Upper lobe of left lung (tissue), 6 donors: ENCODE measurements at places on chromosomes 7 and 10. TPM values are rescaled to one million over a fixed set of nuclear protein-coding genes. Genes with fewer than 3 reads are reported as not detected.

GRCh38 chr7:133081119-133081598 is 731 bp downstream of the CHCHD3 start:
- no peaks in the 10 kb centered on the region for H3K27me3 ChIP-seq
- H3K4me3 ChIP-seq: peak overlapping the region; percentile 98
- H3K36me3 ChIP-seq: no peaks in the 10 kb centered on the region
- DNase-seq: no peak
- H3K27ac ChIP-seq: peak overlapping the region; percentile 89

GTF2IRD2 gene
- 21.4 TPM for total RNA-seq

DNA sequence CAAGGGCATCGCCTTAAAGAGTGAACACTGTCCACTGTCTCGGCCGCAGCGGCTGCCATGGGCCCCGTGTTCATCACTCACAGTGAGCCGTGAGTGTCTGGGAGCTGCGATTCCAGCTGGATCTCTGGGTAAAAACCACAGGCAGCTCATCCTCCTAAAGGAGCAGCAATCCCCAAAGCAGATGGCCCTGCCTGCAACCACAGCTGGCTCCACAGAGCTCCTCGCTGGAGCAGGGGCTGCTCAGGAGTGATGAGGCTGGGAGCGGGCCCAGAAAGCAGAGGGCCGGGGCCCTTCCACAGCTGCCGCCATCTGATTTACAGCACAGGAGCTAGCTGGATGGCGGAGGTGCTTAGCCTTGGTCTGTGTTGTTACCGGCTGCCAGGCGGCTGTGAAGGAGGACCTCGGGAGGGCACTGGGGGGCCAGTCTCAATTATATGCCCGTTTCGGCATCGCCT is 6.6 kb upstream of the TMEM184A start:
- no peaks in the 10 kb centered on the region for H3K36me3 ChIP-seq
- H3K4me1 ChIP-seq: no peaks in the 10 kb centered on the region
- DNase-seq: no peak
- no peaks in the 10 kb centered on the region for H3K27me3 ChIP-seq
- H3K27ac ChIP-seq: no peak overlapping the region
- H3K4me3 ChIP-seq: no peak overlapping the region

UMAD1 gene
- 20.9 TPM for total RNA-seq

DNA sequence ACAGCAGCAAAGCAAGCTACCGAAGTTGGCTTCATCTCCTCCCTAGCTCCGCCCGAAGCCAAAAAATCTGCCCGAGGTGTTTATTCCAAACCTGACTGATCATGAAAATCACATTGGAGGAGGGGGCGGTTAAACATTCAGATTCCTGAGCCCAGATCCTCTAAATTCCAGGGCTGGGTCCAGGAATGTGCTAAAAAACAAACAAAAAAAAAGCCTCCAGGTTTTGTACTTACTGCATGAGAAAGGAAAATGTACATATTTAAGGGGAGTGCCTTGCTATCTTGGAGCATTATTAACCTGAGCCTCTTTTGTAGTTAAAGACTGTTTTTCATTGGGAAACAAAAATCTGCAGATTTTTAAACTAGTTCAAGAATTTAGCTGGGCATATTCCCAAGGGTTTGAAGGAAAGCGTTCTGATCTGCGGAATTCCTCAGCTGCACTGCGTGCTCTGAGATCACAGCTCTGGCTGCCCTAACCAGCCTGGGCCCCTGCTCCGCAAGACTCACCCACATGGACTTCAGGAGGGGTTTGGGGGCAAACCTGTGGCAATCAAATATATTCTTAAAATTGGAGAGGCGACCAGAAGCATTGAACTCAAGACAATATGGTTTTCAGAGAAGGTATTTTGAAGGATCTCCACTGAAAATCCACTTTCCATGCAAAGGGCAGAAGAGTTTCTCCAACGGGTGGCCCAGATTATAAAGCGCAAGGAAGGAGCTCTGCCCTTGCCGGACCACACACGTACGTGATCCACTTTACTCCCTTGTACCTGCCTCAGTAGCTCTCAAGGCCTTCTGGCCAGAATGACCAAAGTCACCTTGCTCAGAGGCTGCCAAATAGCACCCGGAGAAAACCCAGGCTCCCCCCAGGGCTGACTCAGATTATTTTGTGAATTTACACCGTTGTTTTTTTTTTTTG is 10.0 kb upstream of the TNS3 start:
- H3K27ac ChIP-seq: peak overlapping the region; percentile 45
- DNase-seq: no peak
- H3K27me3 ChIP-seq: no peaks in the 10 kb centered on the region
- no peaks in the 10 kb centered on the region for H3K36me3 ChIP-seq

- no peaks in the 10 kb centered on the region for H3K4me1 ChIP-seq
- DNase-seq: no peak
- H3K27me3 ChIP-seq: no peaks in the 10 kb centered on the region
- H3K27ac ChIP-seq: no peak overlapping the region
- H3K36me3 ChIP-seq: peaks cover 10% of the 10 kb centered on the region
- H3K4me3 ChIP-seq: no peak overlapping the region
Measured at GRCh38 chr10:6240254-6240653, 37.5 kb downstream of the PFKFB3 start.

GPR26 gene
- total RNA-seq: not detected

DNA sequence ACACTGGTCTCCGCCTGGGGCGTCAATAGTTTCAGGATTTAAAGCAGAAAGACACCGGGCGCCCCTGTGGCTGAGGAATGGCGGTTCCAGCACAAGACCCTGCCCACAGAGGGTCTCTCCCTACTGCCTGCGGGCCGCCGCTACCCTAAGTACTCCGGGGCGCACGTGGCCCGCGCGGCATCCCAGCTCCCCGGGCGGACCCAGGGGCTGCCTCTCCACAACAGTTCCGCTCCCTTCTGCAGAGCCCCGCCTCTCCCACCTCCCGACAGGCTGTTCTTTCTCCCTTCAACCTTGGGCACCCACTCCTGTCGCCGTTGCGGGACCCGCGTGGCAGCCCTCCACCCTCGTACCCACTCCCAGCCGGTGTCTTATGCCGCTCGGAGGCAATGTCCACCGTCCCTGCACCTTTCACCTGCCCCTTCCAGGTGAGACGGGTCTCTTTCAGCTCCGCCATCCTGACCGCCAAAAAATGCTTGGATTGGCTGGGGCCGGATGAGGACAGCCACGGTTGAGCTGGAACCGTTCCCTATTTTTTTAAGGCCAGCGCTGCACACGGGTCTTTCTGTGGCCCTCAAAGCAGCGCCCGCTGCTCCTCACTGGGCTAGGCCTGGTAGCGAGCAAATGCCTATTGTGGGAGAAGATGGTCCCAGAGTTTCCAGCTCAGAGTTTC is 1.6 kb upstream of the NKX2-3 start:
- no peak overlapping the region for H3K27ac ChIP-seq
- DNase-seq: no peak
- H3K4me1 ChIP-seq: peaks cover 42% of the 10 kb centered on the region
- H3K4me3 ChIP-seq: no peak overlapping the region

GRCh38 chr7:86963599-86964230 is 95.7 kb downstream of the ELAPOR2 start:
- no peaks in the 10 kb centered on the region for H3K36me3 ChIP-seq
- no peaks in the 10 kb centered on the region for H3K27me3 ChIP-seq
- H3K4me1 ChIP-seq: peaks cover 4% of the 10 kb centered on the region
- no peak overlapping the region for H3K4me3 ChIP-seq
- H3K27ac ChIP-seq: no peak overlapping the region

GRCh38 chr7:100598425-100598824 is 3.7 kb upstream of the PCOLCE start:
- no peaks in the 10 kb centered on the region for H3K27me3 ChIP-seq
- no peaks in the 10 kb centered on the region for H3K36me3 ChIP-seq
- no peak for DNase-seq
- H3K27ac ChIP-seq: no peak overlapping the region
- H3K4me1 ChIP-seq: peaks cover 6% of the 10 kb centered on the region

GRCh38 chr10:125343118-125343925 is 183.0 kb upstream of the CTBP2 start:
- no peak overlapping the region for H3K4me3 ChIP-seq
- H3K4me1 ChIP-seq: no peaks in the 10 kb centered on the region
- no peaks in the 10 kb centered on the region for H3K27me3 ChIP-seq
- no peak for DNase-seq

- no peaks in the 10 kb centered on the region for H3K27me3 ChIP-seq
- no peaks in the 10 kb centered on the region for H3K36me3 ChIP-seq
- DNase-seq: no peak
- H3K4me1 ChIP-seq: peaks cover 3% of the 10 kb centered on the region
- no peak overlapping the region for H3K27ac ChIP-seq
- no peak overlapping the region for H3K4me3 ChIP-seq
Measured at GRCh38 chr7:44891372-44891771, 6.0 kb upstream of the PURB start.

FAM241B gene
- 7.4 TPM for total RNA-seq

- no peaks in the 10 kb centered on the region for H3K4me1 ChIP-seq
- H3K27ac ChIP-seq: no peak overlapping the region
- no peak for DNase-seq
- no peak overlapping the region for H3K4me3 ChIP-seq
- H3K36me3 ChIP-seq: peaks cover 69% of the 10 kb centered on the region
- H3K27me3 ChIP-seq: no peaks in the 10 kb centered on the region
Measured at GRCh38 chr7:27795977-27796376, 56.0 kb downstream of the TAX1BP1 start.

ANKRD61 gene
- 0.46 TPM for total RNA-seq

TRPV5 gene
- total RNA-seq: not detected

LMBR1 gene
- total RNA-seq: 82.7 TPM

DNA sequence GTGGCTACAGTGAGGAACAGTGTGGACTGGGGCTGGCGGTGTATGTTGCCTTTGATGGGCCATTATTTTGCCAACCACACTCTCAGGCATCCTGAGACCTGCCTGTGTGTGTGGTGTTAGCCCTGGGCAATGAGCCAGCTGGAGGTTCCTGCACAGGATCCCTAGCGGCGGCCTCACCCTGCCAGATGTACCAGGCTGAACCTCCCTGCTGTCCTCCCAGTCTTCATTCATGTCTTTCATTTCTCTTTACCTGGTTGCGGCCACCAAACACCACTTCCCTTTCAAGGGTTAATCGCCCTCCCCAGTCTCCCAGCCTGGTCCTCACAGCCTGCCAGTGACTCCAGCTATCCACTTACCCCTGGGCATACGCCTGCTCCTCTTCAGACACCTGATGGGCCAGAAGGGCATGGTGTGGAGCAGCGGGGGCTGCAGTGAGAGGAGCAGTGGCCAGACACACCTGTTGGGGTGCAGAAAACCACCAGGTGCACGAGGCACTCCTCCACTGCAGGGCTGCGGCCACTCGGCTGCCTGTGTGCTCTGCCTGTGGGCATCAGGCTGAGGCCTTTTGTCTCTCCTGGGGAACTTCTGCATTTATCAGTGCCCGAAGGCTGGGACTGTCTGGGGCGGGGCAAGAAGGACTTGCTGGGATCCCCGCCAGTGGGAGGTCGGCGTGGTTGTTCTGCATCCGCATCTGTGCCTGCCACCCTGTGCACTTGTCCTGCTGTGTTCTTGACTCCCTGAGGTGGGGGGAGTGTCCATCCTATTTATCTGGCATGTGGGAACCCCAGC is 111.6 kb downstream of the ARHGAP22 start:
- no peaks in the 10 kb centered on the region for H3K4me1 ChIP-seq
- H3K4me3 ChIP-seq: no peak overlapping the region
- DNase-seq: no peak
- no peaks in the 10 kb centered on the region for H3K36me3 ChIP-seq

HOXA5 gene
- 7.8 TPM for total RNA-seq

UCN3 gene
- total RNA-seq: not detected

- H3K27ac ChIP-seq: no peak overlapping the region
- H3K4me1 ChIP-seq: no peaks in the 10 kb centered on the region
- H3K27me3 ChIP-seq: no peaks in the 10 kb centered on the region
- no peak for DNase-seq
Measured at GRCh38 chr7:126535176-126535575, 717.6 kb downstream of the GRM8 start.

- no peaks in the 10 kb centered on the region for H3K27me3 ChIP-seq
- H3K27ac ChIP-seq: no peak overlapping the region
- H3K36me3 ChIP-seq: no peaks in the 10 kb centered on the region
- no peak overlapping the region for H3K4me3 ChIP-seq
- no peak for DNase-seq
- H3K4me1 ChIP-seq: peaks cover 9% of the 10 kb centered on the region
Measured at GRCh38 chr7:86929293-86930109, 130.0 kb downstream of the ELAPOR2 start.

ABCF2 gene
- 27.9 TPM for total RNA-seq

GRCh38 chr10:126301701-126302475 is 86.4 kb downstream of the ADAM12 start:
- no peaks in the 10 kb centered on the region for H3K4me1 ChIP-seq
- H3K36me3 ChIP-seq: no peaks in the 10 kb centered on the region
- H3K27ac ChIP-seq: no peak overlapping the region
- no peak for DNase-seq
- no peak overlapping the region for H3K4me3 ChIP-seq
- H3K27me3 ChIP-seq: no peaks in the 10 kb centered on the region

LIPM gene
- total RNA-seq: not detected

BAIAP2L1 gene
- 30.9 TPM for total RNA-seq

DNA sequence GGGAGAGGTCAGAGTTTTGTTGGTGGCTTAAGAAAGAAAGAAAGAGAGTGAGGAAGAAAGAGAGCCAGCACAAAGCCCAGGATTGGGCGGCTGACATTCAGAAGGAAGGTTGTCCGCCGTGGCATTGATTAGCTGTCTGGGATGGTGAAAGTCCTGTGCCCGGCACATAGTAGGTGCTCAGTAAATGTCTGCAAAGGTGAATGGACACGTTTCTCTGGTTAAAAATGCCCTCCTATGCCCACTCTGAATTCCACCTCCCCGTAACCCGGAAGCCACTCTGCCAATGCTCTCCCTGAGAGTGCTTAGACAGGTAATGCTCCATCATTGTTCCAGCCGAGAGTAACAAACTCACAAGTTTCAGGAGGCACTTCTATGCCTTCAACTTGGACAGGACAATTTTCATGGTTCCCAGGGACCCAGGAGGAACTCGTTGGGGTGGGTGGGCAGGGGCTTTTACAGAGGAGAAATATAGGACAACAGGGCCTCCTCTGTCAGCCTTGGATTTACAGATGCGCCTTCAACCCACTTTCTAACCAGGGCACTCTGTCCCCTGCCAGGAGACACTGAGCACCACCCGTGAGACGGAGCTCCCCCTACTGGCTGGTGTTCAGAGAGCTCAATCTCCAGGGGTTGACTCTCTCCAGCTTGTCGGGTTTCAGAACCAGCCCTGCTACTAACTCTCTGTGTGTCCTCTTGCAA is 411.5 kb upstream of the ZMIZ1 start:
- H3K4me3 ChIP-seq: no peak overlapping the region
- H3K36me3 ChIP-seq: no peaks in the 10 kb centered on the region
- no peaks in the 10 kb centered on the region for H3K27me3 ChIP-seq
- no peaks in the 10 kb centered on the region for H3K4me1 ChIP-seq

GRCh38 chr7:41696323-41696916 is 6.5 kb downstream of the INHBA start:
- H3K36me3 ChIP-seq: no peaks in the 10 kb centered on the region
- peaks cover 4% of the 10 kb centered on the region for H3K4me1 ChIP-seq
- no peak overlapping the region for H3K27ac ChIP-seq
- no peak overlapping the region for H3K4me3 ChIP-seq

DNA sequence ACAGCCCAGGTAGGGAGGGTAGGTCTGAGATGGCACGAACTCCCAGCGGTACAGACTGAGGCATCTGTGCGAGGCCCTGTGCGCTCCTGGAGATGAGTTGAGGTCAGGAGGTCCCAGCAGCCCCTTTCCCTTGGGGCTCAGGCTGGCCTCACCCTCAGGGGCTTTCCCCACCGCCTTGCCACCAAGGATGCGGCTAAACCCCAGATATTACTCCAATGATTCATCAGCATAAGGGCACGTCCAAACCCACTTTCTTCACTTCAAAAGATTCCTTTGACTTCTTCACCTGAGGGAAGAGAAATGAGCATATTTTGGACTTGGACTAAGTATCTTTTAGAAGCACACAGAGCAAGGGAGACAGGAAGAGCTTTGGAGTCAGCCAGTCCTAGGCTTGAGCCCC is 20.3 kb downstream of the UROS start:
- H3K27me3 ChIP-seq: no peaks in the 10 kb centered on the region
- no peaks in the 10 kb centered on the region for H3K36me3 ChIP-seq
- peak; percentile 26 for DNase-seq
- H3K27ac ChIP-seq: no peak overlapping the region
- no peak overlapping the region for H3K4me3 ChIP-seq
